ENCODE measurements at places on chromosomes 6 and 20. TPM values are rescaled to one million over a fixed set of nuclear protein-coding genes. Genes with fewer than 3 reads are reported as not detected.

HLA-DOA gene
- 0.08 TPM for total RNA-seq

LBP gene
- total RNA-seq = 0.15 TPM

EFCAB8 gene
- 1.1 TPM for total RNA-seq

BANF2 gene
- total RNA-seq = not detected

GRCh38 chr6:18507561-18507960 is 120.4 kb downstream of the RNF144B start:
- no peak for DNase-seq

DNA sequence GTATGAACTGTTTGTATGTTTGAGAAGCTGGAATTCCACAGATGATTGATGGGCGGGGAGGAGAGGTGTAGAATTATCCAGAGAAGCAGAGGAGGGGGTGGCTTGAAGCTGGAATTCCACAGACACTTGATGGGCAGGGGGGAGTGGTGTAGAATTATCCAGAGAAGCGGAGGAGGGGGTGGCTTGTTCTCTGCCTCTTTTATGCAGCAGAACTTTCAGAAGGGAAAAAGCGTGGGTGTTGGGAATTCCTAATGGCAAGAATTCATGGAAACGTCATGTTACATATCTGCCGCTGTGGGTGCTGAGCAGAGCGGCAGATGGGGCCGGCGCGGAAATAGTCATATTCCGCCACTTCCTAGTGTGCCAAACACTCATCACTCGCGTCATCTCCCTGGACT is 167.9 kb upstream of the KCNG1 start:
- DNase-seq = no peak

DNA sequence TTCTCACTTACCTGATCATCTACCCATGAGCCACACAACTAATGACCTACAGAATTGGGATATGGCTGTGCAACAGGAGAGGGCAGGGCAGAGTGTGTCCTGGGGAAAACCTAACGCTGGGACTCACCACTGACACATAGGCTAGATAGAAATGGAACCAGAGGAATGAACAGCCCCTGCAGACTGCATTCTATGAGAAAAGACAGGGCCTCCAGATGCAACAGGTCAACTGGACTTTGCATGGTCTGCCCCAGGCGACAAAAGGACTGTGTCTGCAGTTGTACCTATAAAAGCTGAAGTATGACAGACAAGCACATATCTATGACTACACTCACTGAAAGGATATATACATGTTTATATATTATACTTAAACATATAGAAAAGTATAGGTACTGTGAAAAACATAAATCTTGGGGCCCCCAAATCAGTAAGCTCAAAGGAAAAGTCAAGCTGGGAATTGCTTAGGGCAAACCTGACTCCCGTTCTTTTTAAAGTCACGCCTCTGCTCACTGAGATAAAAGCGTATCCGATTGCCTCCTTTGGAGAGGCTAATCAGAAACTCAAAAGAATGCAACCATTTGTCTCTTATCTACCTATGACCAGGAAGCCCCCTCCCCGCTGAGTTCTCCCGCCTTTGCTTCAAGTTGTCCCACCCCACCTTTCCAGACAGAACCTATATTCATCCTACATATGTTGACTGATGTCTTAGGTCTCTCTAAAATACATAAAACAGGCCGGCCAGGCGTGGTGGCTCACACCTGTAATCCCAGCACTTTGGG is 68.5 kb downstream of the EPB41L2 start:
- no peak for DNase-seq

DNA sequence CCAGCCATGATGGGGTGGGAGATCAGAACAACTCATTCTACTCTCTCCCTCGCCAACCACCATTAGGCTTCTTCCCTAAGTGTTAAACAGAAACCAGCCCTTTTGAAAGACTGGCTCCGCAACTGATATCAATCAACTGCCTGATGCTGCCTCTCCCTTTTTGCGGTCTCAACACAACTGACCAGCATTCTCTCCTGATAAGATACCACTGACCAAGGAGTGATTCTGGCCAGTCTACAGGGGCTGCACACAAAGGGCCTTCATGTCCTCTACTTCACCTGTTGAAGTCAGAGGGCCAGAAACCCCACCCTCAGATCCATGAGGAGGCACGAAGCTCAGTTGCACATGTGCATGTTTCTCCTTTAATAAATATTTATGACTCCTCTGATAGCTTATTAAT is 145.1 kb downstream of the CD24 start:
- no peak for DNase-seq

DNA sequence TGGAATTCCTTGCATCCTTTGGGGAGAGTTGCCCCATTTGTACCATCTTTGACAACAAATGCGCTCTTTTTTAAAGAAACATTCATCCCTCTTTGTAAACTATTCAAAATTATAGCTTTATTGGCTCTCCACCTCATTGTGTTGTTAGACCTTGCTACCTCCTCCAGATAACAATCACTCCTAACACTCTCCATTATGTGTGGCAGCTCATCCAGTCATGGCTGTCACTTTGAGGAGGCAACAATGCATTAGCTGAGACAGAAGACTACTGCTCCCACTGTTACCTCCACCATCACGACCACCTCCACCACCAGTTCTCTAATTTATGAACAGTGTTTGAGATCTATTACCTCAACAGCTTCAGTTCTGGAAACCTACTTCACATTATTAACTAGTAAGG is 339.1 kb downstream of the FRK start:
- DNase-seq = no peak

DNA sequence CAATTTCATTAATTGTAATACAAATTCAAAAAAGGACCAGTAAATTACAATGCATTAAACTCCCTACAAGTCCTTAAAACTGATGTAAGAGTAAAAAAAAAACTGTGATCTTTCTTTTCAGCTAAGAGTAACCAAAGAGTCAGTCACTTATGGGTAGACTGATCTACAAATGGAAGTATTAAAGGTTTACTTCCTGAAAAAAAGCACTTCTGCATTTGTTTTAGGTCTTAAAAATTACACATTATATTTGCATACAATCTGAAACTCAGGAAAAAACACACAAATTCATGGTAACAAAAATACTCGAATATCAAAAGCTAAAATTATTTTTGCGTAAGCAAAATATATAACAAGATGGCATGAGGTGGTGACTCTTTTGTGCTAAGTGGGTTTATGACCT is 23.5 kb downstream of the USP49 start:
- DNase-seq = no peak

GRCh38 chr6:71375676-71376075 is 87.1 kb downstream of the OGFRL1 start:
- DNase-seq = no peak

DNA sequence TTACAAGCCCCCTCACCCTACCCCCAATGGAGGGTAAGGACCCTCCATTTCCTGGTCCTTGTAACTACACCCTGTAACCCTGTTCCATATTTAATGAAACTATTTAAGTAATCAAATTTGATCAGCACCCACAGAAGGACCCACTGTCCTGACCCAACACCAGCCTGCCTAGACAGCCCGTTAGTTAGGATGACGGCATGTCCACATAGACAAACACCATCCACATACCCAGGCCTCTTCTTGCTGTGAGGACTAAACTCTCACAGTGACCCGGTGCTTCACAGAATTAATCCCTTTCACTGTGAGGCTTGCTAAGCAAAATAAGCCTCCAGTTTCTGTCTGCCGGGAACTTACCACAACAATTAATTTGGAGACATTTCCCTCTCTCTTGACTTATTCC is 32.8 kb upstream of the FOXQ1 start:
- DNase-seq = no peak

DNA sequence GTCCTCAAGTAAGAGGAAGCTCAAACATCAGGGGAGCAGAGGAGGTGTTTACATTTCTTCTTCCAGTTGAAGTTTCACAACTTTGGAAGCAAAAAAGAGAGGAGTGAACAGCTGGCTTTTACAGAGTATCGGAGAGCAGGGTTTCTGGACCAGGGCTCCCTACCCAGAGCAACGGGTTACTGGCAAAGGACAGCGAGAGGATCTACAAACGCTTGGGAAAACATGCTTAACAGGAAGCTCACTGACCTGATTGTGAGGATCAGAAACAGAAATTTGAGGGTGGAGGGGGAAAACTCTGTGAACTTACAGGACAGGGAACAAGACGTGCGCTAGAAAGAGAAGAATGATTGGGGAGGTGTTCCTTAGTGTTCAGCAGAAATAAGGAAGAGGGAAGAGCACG is 85.7 kb upstream of the TAB2 start:
- DNase-seq = no peak

- no peak for DNase-seq
Observed at GRCh38 chr20:62350098-62350628, 16.9 kb downstream of the LAMA5 start.

DNA sequence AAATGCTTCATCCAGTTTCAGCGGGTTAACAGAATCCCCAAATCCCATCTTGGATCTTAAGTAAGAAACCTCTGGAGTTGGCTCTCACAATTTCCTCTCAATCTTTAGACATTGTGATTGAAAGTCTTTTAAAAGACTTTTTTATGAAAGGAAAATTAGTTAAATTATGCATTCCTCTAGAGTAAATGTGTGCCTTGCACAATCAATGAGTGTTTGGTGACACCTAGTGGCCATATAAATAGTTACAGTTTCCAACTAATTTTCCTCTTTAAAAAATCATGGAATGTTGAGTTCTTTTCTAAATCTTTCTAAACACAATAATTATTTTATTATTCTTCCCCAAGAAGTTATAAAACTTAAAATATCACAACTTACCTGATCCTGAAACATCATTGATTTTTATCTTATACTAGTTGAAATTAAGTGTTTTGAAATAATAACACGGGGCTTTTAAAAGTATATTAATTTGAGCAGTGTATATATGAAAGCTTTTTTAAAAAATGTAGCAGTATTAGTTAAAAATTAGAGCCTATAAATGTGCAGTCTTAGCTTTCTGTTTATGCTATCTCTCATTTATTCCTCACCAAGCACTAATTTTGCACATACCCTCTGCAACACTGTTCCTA is 66.4 kb downstream of the PKHD1 start:
- no peak for DNase-seq

DNA sequence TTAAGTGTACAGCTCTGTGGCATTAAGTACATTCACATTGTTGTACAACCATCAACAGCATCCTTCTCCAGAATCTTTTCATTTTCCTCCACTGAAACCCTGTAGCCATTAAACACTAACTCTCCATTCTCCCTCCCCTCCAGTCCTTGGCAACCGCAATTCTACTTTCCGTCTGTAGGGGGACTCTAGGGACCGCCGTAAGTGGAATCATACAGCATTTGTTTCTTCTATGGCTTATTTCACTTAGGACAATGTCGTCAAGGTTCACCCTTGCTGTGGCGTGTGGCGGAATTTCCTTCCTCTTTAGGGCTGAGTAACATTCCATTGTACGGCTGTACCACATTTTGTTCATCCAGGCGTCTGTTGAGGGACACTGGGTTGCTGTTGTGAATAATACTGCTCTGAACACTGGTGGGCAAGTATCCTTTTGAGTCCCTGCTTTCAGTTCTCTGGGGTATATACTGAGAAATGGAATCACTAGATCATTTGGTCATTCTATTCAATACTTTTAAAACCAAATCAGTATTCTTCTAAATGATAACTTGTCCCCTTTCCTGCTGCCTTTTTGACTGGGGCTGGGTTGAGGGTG is 50.7 kb downstream of the PPP1R3G start:
- DNase-seq = no peak

GRCh38 chr6:81051952-81052351 is 700.5 kb downstream of the TENT5A start:
- DNase-seq = no peak

GRCh38 chr20:33007376-33008335 is at the start of gene BPIFB2:
Gene BPIFB2 (plus strand): TSS chr20:33007704. CDS start chr20:33008575, 871 bp downstream.
- no peak for DNase-seq

GRCh38 chr20:16228722-16229121 is 344.5 kb downstream of the KIF16B start:
- no peak for DNase-seq

DNA sequence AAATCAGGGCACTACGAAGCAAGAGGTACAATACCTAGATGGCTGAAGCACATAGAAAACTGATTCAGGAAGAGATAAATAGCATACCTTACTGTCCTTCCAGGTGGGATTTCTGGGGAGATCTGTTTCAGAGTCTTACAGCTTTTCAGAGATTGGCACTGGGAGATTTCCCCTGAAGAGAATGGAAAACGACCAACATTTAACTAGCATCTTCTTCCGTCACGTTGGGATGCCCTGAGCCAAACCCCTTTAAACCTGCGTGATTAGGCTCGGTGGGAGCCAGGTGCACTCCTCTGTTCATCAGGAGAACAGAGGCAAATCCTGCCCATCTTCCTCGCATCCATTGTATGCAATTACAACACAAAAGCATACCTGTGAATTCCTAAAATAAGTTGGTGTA is 614.5 kb downstream of the HDGFL1 start:
- no peak for DNase-seq

DNA sequence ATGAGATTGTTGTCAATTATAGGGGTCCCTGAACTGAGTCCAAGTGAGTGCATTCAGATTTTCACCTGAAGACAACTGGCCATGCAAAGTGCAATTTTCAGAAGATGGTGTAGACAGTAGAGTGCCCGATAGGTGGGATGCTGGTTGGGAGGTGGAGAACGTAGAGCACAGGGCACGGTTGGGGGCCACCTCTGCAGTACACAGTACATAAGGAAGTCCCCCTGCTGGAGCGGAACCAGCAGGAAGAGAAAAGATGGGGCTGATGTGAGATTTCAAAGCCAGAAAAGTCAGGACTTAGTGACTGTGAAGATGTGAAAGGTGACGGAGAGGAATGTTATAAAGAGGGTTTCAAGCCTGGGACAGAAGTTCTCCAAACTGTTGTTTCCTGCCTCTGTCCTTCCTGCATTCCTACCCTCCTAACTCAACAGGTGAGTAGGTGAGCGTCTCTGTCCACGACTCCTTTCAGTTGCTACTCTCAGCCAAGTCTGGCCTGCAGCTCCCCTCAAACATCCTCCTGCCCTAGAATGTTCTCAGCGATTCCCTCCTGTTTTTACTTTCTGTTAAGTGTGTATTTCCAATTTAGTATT is 330.8 kb downstream of the PRL start:
- DNase-seq = no peak

- no peak for DNase-seq
Observed at GRCh38 chr6:159217595-159218275, 48.5 kb downstream of the FNDC1 start.

DNA sequence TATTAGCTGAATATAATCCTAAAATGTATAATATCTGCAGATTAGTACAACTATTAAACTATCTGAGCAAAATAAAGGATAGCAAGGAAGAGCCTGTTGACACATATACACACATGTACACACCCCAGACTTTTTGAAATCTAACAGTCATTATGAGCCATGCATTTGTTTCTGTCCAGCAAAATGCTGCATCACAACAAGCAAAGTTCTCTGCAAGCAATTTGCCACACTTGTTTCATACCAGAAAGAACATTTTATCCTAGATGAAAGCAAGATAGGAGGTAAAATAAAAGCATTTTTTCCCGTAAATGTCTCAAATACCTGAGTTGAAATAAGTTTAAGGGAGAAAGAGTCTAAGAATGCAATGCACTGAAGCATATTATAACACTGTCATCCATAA is 145.2 kb downstream of the COL21A1 start:
- no peak for DNase-seq

DNA sequence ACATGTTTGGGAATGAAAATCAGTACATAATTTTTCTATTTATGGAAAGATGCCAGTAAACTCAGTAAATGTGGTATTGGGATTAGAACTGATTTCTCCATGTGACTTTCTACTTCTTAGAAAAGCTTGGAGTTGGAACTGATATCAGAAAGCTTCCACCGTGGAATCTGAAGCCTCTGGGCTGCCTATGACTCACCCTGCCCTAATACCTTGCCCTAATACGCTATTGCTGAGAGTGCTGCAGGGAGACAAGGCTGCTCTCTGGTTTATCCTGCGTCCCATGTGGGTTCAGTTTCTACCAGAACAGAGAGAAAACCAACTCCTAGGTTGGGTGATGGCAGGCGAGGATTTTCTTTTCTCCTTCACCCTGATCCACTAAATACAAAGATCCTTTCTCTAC is 3.3 kb upstream of the STMND1 start:
- no peak for DNase-seq

All from Panc1 (cell line).